Activated T-cell treated with anti-CD3 and anti-CD28 coated beads, Interleukin-2, amount 50 U/mL, for 4 hours (primary cell): ENCODE measurements at places on chromosomes 7 and 10. TPM values are rescaled to one million over a fixed set of nuclear protein-coding genes. Genes with fewer than 3 reads are reported as not detected.

DNA sequence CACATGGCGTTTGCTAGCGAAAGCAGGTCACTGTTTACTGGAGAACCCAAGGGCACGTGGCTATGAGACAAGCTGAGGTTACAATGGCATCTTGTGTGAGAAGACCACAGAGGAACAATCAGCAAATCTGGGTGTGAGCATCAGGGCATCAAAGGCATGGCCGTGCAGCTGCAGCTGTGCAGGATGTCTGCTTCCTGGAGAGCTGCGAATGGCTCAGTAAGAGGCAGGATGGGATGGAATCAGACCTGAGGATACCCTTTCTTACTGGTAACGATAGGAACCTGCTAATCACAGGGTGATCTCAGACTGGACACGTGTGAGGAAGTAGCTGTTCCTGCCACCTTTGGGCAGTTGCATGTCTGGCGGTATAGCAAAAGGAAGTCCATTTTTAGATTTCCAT is 119.5 kb downstream of the RNF216 start:
- DNase-seq, result no peak

- DNase-seq, result no peak
Observed at GRCh38 chr7:46452561-46453135, 531.6 kb upstream of the IGFBP3 start.

DNA sequence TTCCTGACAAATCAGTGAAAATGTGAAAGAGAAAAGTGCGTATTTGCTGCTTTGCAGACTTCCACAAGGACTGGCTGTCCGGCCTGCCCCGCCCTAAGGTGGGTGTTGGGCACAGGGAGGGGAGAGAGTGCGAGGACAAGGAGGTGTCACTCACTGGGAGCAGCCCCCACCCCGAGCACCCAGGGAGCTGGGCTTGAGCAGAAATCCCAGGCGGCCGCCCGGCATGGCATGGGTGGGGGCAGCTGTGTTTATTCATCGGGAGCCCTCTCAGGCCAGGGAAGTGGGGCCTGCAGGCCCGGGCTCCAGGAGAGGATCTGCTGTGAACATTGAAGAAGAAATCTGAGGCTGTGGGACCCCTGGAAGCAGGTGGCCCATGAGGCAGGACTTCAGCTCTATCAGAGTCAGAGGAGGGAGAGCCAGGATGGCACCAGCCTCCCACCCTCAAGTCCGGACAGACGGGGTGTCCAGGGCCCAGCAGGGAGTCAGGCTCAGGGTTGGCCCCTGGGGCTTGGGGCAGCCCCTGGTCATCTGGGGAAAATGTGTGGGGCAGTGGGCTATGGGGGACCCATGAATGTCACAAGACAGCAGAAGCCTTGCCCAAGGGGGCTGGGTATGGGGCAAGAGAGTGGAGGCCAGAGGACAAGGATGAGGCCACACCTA is 164.4 kb upstream of the PPP2R2D start:
- no peak for DNase-seq

GRCh38 chr10:128300290-128300824 is 174.1 kb upstream of the MKI67 start:
- DNase-seq, result no peak

DNA sequence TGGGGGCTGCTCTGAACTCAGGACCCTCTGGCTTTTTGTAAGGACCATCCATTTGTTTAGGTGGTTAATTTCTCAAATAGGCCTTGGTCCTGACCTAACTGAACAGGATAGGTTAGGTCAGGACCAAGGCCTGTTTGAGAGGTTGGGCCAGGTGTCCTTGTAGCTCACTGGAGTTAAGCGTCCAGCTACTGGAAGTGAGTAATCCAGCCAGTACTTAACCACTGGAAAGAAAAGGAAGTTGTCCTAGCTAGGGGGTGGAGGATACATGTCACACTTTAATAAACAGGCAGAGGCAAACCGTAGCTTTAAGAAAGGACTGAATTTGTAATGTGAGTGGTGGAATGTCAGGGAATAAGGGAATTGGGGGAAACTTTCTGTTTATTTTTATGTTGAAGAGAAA is 96.0 kb downstream of the GPR85 start:
- no peak for DNase-seq

- no peak for DNase-seq
Observed at GRCh38 chr10:69918036-69918435, 116.3 kb downstream of the COL13A1 start.

GRCh38 chr10:133180965-133181639 is 21.1 kb downstream of the KNDC1 start:
- DNase-seq, result no peak

DNA sequence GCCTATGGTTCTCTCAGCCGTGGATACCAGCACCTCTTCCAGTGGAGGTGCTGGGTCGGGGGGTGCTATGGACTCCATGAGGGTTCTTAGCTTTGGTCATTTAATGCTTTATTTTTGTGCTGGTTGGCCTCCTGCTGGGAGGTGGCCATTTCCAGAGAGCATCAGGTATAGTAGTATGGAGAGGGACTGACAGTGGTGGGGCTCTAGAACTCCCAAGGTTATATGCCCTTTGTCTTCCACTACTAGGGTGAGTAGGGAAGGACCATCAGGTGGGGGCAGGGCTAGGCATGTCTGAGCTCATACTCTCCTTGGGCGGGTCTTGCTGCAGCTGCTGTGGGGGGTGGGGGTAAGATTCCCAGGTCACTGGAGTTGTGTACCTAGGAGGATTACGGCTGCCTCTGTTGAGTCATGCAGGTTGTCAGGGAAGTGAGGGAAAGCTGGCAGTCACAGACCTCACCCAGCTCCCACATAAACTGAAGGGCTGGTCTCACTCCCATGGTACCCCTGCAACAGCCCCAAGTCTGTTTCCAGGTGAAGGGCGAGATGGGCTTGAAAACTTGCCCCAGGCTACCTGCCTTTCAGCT is 763.2 kb upstream of the LRRTM3 start:
- DNase-seq, result no peak

Gene SLC18A3
- total RNA-seq, result not detected

Gene CALML5
- total RNA-seq, result not detected

Gene C10orf62
- not detected for total RNA-seq

Gene CPVL
- 0.45 TPM for total RNA-seq
